ENCODE measurements at places on chromosomes 1 and 21. TPM values are rescaled to one million over a fixed set of nuclear protein-coding genes. Genes with fewer than 3 reads are reported as not detected.

- DNase-seq: no peak
Observed at GRCh38 chr1:53250325-53250724, 12.0 kb upstream of the MAGOH start.

- no peak for DNase-seq
Observed at GRCh38 chr1:87556326-87556725, 227.6 kb downstream of the LMO4 start.

GRCh38 chr1:234705615-234706014, 95.6 kb upstream of the IRF2BP2 start:
- DNase-seq: no peak

- DNase-seq: no peak
Observed at GRCh38 chr1:201217851-201218250, 27.2 kb downstream of the IGFN1 start.

GRCh38 chr1:18539171-18539570, 58.4 kb downstream of the KLHDC7A start:
- DNase-seq: no peak

- no peak for DNase-seq
Observed at GRCh38 chr1:147207192-147207591, 17.9 kb downstream of the FMO5 start.

CD34 gene
- 31.7 TPM for total RNA-seq

BARHL2 gene
- not detected for total RNA-seq
